Ecto neural progenitor cell (in vitro differentiated cells): ENCODE measurements at places on chromosomes 12 and 14.

- peak; percentile 76 for DNase-seq
Observed at GRCh38 chr12:49809381-49809905, 18.8 kb downstream of the NCKAP5L start.

DNA sequence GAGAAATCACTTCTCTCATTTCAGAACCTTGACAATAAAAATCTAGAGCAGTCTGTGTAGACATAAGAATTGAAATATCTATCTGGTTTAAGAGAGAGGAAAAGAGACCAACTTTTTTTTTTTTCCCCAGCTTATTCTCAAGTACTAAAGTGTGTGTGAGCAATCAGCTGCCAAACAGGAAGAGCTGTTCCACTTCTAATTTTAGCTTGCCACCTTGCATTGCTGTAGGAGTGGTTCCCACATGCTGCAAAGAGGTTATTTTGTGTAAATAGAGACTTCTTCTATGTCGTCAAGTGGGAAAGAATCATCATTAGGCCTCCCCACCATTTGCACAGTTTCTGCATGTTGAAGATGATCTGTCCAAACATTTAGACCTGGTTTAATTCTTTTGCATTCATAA is 142.6 kb downstream of the NPAS3 start:
- no peak for DNase-seq

GRCh38 chr14:69076341-69076740 is 76.6 kb downstream of the DCAF5 start:
- no peak for DNase-seq

DNA sequence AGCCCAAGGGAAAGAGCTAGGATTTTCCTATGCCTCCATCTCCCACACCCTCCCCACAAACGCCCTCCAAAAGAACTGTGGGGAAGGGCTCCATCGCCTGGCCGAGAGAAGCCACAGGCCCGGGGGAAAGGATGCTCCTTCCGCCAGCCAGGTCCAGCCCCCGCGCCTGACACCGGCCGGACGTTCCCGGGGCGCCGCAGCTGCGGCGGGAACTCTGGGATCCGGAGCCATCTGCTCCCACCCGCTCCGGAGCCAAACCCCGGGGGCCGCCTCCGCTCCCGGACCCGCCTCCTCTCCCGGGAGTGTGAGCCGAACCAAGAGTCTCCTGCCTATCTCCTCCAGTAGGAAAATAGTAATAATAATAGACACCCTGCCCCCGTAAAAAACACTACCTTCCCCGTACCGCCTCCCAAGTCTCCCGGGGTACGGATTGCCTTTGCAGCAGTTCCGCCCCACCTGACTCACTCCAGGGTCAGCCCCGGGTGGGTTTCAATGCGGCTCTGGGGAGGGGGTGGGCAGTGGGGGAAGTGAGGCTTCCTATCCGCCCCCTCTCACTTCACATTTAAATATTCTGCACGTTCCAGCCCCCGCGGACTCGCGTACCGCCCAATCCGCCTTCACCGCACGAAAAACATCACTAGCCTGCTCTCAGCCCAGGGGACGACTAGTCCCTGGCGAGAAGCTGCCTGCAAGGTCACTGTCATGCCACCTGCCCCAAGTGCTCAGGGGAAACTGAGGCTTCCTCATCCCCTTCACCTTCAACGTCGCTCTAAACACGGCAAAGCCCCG is 2.4 kb downstream of the AGAP2 start:
- DNase-seq: peak; percentile 83

DNA sequence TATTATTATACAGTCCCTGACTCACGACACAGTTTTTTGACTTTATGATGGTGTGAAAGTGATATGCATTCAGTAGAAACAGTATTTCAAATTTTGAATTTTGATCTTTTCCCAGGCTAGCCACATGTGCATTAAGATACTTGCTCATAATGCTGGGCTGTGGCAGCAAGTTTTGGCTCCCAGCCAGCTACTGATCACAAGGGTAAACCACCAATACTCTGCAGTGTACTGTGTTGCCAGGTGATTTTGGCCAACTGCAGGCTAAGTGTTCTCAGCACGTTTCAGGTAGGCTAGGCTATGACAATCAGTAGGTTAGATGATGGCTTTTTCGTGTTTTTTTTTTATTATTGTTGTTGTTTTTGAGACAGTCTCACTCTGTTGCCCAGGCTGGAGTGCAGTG is 69.4 kb upstream of the ACTN1 start:
- DNase-seq: no peak

DNA sequence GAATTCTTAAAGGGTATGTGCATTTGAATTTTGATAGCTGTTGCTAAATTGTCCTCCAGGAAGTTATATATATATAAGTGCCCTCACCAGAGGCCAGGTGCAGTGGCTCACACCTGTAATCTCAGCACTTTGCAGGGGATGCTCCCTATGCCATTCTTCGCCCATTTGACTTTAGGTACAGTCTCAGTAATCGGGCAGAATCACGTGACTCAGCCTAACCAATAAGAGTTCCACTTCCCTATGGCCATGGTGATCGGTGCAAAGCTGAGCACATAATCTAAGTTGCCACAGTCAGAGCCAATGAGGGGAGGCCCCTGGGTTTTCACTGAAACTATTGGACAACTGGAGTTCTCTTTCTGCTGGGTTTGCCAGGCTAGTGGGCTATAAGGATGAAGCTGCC is 274.6 kb upstream of the TBX3 start:
- DNase-seq: no peak

DNA sequence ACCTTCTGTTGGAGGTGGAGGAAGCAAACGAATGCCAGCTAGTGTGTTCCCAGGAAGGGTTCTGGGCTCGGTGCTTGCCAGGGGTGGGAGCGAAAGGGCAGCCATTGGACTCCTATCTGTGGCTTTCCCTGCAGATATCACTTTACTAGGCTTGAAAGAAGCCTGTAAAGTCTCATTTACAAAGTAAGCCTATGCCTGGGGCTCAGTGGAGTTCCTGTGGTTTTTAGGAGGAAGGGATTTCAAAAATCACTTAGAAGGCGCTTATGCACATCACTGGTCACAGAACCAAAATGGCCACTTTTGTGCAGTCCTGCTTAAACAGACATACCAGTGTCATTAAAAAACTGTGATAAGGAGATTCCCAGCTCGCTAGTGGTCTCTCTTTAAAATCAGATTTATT is 22.7 kb downstream of the CLMN start:
- no peak for DNase-seq

- DNase-seq: no peak
Observed at GRCh38 chr12:39622306-39622705, 2.7 kb upstream of the ABCD2 start.

DNA sequence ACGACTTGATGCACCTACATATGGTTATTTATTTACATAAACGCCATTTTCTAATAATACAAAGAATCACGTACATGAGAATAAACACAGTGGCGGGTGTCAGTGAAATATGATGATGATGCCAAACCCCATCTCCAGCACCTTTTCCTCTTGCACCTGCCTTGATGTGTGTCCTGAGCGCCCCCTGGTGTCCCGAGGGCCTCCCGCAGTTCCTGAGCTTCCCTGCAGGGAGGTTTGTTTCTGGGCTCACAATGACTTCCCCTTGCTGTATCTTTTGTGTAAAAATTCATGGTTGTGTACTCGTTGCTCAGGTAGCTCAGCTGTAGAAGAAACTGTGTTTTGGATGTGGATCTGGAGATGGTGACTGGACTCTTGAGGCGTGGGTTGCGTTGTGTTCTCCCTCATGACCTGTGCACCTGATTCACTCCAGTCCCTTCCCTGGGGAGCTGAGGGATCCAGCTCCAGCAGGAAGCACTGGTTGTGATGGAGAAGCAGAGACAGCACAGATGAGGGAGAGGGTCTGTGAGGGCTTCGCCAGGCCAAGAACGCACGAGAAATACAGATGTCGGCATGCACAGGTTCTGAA is 1037.8 kb downstream of the TMEM121 start:
- DNase-seq: no peak

DNA sequence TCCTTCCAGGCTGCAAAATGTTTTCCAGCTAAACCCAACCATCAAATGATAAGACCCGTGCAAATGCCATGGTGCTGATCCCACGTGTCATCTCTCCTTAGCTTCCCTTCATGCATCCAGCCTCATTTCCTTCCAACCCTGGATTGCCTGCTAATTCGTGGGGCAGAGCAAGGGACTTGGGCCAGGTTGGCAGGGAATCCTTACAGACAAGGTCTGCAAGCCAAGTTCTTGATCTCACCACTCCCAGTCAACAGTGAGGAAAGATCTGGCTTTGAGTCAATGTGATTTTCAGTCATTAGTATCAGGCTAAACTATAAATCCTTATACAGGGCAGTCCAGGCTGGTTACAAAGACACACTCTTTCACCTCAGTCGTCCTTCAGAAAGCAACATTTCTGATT is 150.9 kb downstream of the ANO2 start:
- no peak for DNase-seq

DNA sequence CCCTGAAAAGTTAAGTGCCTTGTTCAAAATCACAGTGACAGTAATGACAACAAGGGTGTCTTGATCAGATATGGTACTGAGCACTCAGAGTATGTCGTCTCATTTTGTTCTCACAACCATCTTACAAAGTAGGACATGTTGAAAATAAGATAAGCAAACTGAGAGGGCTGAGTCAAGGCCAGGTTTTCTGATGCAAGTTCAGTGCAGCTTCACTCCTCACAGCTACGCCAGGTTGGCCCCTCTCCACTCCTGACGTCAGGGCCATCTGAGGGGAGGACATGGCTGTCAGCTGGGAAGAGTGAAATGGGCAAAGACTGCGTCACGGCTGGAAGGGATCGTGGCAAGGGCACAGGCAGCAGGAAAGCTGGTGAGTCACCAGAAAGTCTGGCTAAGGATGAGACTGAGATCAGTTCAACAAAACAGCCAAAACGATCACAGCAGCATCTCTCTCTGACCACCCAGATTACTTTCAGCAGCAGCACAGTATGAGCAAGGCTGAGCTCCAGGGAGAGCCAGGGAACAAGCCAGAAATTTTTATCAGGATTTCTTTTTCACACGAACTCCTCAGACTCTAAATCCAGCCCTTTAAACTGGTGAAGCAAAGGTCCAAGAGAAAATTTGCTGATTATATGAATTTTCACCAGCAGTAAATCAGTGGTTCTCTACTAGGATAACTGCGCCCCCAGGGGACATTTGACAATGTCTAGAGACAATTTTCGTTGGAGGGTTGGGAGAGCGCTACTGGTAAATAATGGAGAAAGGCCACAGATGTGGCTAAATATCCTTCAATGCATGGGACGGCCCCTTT is 297.9 kb upstream of the AMIGO2 start:
- no peak for DNase-seq

GRCh38 chr14:96895658-96896271 is 98.6 kb downstream of the VRK1 start:
- no peak for DNase-seq

- no peak for DNase-seq
Observed at GRCh38 chr14:32514236-32514635, 185.1 kb downstream of the AKAP6 start.

DNA sequence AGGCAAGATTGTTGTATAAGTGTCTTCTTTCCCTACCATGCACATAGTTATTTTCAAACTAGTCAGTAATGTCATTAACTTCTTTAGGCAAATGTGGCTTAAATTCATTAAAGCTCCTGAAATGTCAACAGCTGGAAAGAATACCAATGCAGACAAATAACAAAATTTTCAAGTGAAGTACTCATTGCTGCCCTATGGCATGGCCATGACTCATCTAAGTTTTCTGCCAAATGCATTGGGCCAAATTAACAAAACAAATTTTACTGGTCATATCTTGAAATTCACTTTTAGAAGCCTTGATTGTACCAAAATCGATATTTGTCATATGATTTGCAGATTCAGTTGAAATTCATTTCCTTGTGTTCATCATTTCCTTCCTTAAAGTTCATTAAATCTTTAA is 915.9 kb downstream of the SLC6A15 start:
- DNase-seq: no peak

DNA sequence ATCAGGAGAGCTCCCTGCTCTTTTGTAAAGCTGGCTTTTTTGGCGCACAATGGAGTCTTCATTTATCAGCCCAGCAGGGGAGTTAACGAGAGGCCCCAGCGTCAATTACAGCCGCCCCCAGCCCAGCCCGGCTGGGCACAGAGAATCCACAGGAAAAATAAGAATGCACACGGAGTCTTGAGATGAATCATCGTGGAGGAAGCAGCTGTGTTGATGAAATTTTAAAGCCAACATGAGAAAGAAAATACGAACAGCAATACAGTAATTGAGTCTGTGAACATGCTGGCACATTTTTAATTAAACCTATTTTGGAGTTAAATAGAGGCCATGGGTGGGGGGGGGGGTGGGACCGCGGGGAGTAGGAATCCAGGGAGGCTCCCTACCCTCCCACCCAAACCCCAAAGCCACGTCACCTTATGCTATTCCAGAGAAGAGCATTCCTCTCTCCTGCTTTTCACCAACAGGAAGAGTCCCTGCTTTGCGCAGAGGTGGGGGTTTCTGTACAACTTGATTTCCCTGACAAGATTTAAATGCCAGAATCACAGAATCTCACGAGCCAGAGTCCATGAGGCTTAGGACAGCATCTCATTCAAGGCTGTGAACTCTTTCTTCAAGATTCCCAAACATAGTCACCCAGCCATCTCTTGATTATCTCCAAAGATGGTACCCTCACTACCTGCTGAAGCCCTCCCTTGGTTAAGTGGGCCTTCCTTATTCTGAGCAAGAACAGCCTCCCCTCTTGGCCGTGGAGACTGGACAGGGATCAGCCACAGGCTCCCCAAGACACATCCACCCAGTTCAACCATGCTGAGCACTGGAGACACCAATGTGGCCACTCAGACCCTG is 50.3 kb downstream of the CCNK start:
- DNase-seq: no peak

- no peak for DNase-seq
Observed at GRCh38 chr14:33563191-33563900, 387.5 kb downstream of the EGLN3 start.

GRCh38 chr14:22493753-22494152 is 95.3 kb downstream of the DAD1 start:
- no peak for DNase-seq

GRCh38 chr12:111569363-111570083 is 29.6 kb downstream of the ATXN2 start:
- peak; percentile 34 for DNase-seq
